ENCODE measurements at places on chromosomes 16 and 17. TPM values are rescaled to one million over a fixed set of nuclear protein-coding genes. Genes with fewer than 3 reads are reported as not detected.

GRCh38 chr17:68624381-68624780 is 23.2 kb upstream of the FAM20A start:
- H3K36me3 ChIP-seq: no peaks in the 10 kb centered on the region
- no peak for DNase-seq

UTS2R gene
- total RNA-seq: not detected

SLC38A8 gene
- total RNA-seq: not detected

TNS4 gene
- not detected for total RNA-seq

SLC5A10 gene
- total RNA-seq: not detected

- H3K4me1 ChIP-seq: peaks cover 6% of the 10 kb centered on the region
- no peaks in the 10 kb centered on the region for H3K27me3 ChIP-seq
- H3K36me3 ChIP-seq: peaks cover 25% of the 10 kb centered on the region
- no peak overlapping the region for H3K27ac ChIP-seq
- no peak overlapping the region for H3K4me3 ChIP-seq
Measured at GRCh38 chr16:27335349-27336053, 21.7 kb downstream of the IL4R start.

DNA sequence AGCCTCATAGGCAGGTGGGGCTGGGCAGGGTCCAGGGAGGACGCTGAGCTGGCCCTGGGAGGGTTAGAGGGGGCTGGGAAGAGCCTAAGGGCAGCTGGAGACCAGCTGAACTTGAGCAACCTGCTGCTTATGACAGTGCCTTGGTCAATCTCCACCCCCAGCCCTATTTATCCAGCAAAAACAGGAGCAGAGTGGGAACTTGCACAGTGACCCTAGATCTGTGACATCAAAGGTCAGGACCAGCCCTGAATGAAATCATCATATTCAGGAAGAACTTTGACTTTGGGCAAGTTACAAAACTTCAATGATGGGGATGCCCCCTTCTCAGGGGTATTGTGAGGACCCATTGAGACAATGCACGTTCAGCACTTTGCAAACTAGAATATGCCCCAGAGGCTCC is 9.4 kb downstream of the CD300LF start:
- H3K4me1 ChIP-seq: no peaks in the 10 kb centered on the region
- H3K27me3 ChIP-seq: no peaks in the 10 kb centered on the region
- no peaks in the 10 kb centered on the region for H3K36me3 ChIP-seq
- no peak overlapping the region for H3K27ac ChIP-seq

CLEC10A gene
- 29.8 TPM for total RNA-seq

AURKB gene
- total RNA-seq: not detected

DNA sequence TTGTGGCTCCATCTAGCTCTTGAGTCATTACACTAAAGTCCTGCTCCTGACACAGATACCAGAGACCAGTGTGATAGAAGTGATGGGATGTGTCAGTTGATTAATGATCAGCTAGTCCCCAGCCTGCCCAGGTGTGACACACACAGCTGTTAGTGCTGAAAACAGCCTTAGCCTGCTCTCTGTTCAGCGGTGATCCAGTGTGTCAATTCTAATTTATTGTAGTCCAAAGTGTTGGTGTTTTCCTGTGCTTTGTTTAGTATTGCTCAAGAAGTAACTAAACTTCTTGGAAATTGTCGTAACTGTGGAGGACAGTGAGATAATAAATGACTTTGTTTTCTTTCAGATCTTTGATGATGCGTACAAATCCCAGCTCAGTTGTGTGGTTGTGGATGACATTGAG is 92.3 kb downstream of the WNT3 start:
- H3K27ac ChIP-seq: no peak overlapping the region
- H3K36me3 ChIP-seq: peaks cover 3% of the 10 kb centered on the region
- H3K27me3 ChIP-seq: no peaks in the 10 kb centered on the region
- H3K4me1 ChIP-seq: no peaks in the 10 kb centered on the region
- no peak for DNase-seq

DNA sequence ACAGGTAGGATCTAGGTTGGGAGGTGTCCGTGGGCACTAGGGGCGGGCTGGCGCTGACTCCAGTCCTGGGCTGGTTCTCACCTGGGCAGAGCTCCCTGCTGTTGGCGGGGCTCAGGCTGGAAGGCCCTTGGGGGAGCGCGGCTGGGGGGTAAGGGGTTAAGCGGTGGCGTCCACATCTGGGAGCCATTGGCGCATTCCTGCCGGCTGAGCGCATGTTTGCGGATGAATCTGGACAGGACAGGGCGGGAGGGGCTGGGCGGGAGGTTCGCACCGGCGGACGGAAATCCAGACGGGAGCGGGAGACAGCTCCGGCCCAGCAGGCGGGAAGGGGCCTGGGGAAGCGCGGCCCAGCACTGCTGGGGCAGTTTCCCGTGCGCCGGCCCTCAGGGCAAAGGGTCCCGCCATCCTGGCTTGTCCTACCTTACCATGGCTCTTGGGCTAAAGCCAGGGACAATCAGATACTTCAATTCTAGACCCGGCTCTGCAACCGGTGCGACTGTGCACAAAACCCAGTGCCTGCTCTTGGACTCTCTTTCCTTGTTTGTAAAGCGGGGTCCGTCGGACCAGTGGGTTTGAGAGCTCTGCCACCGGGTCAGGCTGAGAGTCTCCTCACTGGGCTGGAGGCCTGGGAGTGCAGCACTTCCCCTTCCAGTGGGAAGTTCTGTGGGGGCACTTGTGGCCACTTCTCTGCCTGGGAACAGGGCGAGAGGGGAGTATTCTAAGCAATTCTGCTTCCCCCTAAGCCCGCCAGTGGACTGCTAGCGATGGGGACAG is 7.8 kb downstream of the RARA start:
- DNase-seq: peak; percentile 84
- H3K36me3 ChIP-seq: no peaks in the 10 kb centered on the region
- H3K27ac ChIP-seq: peak overlapping the region; percentile 90

- no peak overlapping the region for H3K27ac ChIP-seq
- DNase-seq: no peak
- no peaks in the 10 kb centered on the region for H3K27me3 ChIP-seq
- peak overlapping the region; percentile 24 for H3K4me3 ChIP-seq
- H3K36me3 ChIP-seq: peaks cover 60% of the 10 kb centered on the region
Measured at GRCh38 chr16:31477220-31478216, 5.4 kb upstream of the SLC5A2 start.

DNA sequence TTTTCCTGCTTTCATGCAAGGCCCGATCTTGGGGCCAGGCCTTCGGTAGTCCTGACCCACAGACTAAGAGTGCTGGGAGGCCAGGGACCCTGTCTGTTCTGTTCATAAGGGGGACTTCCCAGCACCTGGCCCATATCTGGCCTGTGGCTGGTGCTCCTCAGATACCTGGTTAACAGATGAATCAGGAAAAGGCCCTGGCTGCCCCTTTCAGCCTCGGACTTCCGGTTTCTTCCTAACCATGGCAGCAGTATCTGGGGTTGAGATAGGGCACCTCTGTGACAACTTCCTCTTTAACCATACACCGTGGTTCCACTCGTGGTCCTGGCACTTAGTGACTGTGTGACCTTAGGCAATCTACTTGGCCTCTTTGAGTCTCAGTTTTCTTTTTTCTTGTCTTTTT is 18.4 kb downstream of the PLCG2 start:
- DNase-seq: no peak
- no peak overlapping the region for H3K4me3 ChIP-seq
- no peaks in the 10 kb centered on the region for H3K4me1 ChIP-seq
- no peak overlapping the region for H3K27ac ChIP-seq
- H3K36me3 ChIP-seq: no peaks in the 10 kb centered on the region

- no peak for DNase-seq
- no peak overlapping the region for H3K4me3 ChIP-seq
- H3K4me1 ChIP-seq: no peaks in the 10 kb centered on the region
- no peaks in the 10 kb centered on the region for H3K36me3 ChIP-seq
- no peak overlapping the region for H3K27ac ChIP-seq
Measured at GRCh38 chr17:39868554-39868942, 546 bp downstream of the ZPBP2 start.

- no peak overlapping the region for H3K27ac ChIP-seq
- H3K27me3 ChIP-seq: no peaks in the 10 kb centered on the region
- H3K4me3 ChIP-seq: no peak overlapping the region
- H3K4me1 ChIP-seq: peaks cover 7% of the 10 kb centered on the region
- no peaks in the 10 kb centered on the region for H3K36me3 ChIP-seq
Measured at GRCh38 chr16:48279199-48279598, 31.9 kb upstream of the ABCC11 start.

RAP1GAP2 gene
- 1.6 TPM for total RNA-seq
